NCI-H1417 (cell line): ENCODE measurements at places on chromosomes 13 and 19.

GRCh38 chr19:40908976-40909375 is 26.9 kb upstream of the CYP2A7 start:
- DNase-seq: no peak

DNA sequence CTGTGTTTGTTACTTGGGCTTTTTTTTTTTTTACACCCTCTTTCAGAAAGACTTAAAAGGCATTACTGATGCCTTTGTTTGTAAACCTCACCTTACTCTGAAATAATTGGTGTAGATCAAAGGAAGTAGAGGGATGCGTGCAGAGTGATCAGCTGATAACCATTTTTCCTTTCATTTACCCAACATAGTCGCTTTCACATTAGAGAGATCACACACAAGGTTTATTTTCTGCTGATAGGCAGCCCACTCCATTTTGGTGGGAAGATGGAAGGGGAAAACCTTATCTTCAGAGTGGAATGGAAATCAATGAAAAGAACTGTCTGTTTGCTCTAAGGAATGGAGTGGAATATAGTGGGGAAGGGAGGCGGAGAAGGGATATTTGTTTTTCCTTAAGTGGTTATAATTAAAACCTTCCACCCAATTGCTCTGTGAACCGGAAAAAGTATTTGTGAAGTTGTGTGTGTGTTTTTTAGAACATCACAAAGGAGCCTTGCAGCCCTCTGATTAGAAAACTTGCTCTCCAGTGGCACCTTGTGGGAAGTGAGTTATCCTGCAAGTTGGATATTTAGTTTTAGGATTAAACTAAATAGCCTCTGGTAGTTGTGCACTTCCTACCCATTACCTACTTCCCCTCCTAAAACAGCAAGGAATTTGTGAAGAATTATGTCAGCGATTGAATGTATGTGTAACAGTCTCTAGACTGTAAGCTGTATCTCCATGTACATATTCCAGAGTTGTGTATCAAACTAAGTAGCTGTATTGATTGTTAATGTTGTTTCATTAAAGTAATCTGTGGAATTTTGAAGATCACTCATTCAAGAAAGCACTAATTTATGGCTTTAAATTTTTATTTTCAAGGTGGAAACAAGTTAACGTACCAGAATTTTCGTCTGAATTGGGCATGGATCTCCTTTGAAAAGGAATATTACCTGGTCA is 76.8 kb downstream of the FREM2 start:
- peak; percentile 61 for DNase-seq

- DNase-seq: no peak
Observed at GRCh38 chr13:30120133-30120822, 187.1 kb downstream of the KATNAL1 start.

DNA sequence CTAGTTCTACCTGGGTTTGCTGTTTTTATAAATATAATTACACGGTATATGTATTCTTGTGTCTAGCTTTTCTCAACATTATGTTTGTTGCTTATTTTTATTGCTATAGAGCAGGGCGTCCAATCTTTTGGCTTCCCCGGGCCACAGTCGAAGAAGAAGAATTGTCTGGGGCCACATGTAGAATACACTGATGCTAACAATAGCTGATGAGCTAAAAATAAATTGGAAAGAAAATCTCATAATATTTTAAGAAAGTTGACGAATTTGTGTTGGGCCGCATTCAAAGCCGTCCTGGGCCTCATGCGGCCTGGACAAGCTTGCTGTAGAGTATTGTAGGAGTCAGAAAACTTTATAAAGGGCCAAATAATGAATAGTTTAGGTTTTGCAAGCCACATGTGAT is 33.9 kb downstream of the GPR12 start:
- DNase-seq: no peak

DNA sequence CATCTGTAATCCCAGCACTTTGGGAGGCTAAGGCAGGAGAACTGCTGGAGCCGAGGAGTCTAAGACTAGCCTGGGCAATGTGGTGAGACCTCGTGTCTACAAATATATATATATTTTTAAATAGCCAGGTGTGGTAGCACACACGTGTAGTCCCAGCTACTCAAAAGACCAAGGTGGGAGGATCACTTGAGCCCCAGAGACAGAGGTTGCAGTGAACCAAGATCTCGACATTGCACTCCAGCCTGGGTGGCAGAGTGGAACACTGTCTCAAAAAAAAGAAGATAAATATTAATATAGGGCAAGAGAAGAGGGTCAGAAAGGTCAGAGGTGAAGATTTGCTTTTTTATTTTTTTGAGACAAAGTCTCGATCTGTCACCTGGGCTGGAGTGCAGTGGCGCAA is 5.5 kb upstream of the MRPL4 start:
- no peak for DNase-seq

DNA sequence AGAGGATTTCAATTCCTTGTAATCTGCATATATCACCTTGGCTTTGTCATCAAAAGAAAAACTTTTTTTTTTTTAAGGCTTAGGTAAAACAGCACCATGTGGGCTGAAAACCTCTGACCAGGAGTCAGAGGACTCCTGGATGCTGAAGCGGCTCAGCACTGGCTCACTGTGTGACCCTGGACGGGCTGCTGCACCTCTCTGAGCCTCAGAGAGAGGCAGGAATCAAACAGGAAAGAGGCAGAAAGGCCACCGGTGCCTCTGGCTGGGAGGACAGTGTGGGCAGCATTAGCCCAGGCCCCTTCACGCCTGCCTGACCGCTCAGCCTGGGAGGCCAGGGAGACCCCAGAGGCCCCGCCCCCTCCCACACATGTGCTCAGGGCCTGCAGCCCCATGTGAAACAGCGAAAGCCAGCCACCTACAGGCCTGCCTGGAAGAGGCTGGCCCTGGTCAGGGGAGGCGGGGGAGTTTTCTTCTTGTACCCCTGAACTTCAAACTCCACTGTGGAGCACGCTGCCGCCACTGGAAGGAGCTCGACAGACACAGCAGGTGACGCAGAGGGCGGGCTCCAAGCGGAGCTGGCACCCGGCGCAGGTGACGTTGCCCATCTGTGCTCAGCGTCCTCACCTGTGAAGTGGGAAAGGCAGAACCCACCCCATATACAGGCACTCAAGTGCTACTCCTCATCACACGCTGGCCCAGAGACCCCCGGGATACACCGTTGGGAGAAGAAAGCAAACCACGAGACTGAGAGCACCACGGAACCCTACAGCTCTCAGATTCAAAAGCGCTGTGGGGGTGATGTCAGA is 39.7 kb downstream of the MLLT1 start:
- no peak for DNase-seq

GRCh38 chr13:36158611-36159010 is 27.4 kb upstream of the DCLK1 start:
- DNase-seq: no peak

GRCh38 chr13:82636119-82636518 is 1246.2 kb downstream of the SLITRK1 start:
- DNase-seq: no peak

GRCh38 chr13:30974350-30974749 is 41.9 kb downstream of the TEX26 start:
- DNase-seq: no peak

DNA sequence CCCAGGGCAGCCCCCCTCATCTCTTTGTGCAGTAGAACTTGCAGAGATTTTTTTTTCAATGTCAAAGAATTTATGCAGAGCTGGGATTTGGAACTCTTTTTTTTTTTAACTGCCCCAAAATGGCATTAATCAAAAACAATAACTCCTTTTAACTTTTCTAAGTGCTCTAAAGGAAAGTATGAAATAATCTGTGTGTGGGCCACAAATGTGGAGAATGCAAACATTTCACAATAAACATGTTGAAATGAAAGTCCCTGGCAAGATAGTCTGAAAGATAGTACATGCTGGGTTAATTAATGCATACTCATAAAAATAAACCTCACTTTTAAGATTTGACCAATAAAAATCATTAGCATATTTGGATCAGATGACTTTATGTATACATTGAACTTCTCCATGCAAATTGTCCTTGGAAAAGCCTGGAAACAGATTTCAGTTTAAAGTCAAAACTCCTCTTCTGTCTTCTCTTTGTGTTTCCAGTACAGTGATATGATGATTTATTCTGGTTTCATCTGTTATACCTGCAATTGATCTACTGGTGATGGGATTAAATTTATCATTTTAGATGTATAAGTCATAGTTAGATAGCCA is 30.5 kb upstream of the ZNF536 start:
- DNase-seq: no peak

- no peak for DNase-seq
Observed at GRCh38 chr13:107586216-107586615, 629.1 kb downstream of the LIG4 start.
